Putamen (tissue), 1 donor: ENCODE measurements at places on chromosomes 4 and X.

- no peak for DNase-seq
Observed at GRCh38 chr4:39987485-39987884, 9.8 kb upstream of the PDS5A start.

GRCh38 chrX:117973110-117973807 lies 143.4 kb downstream of the KLHL13 start:
- DNase-seq: no peak

DNA sequence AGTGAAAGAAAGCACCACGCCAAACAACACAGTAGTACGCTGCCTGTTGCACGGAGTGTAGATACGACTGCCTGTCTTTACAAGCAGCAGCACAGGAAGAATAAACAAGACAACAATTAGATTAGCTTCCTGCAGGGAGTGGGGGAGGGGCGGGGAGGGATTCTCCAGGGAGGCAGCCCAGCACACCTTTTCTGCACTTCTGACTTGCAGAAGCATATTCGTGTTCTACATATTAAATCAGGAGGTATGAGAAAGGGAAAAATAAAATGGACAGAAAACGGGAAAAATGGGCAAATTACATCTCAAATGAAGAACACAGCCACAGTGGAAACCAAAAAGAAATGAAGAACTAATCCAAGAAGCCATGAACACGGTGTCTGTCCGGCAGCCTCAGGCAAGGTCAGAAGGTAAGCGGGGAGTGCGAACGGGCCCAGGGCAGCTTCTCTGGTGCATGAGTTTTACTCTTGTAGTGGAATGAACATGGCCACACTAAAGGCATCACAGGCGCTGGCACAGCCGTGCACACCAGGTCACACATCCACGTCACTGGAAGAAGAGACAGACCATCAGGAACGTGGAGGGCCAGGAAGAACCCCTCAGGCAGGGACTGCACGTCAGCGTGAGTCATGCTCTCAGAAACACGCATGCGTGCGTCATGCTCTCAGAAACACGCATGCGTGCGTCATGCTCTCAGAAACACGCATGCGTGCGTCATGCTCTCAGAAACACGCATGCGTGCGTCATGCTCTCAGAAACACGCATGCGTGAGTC lies 20.1 kb upstream of the ADRA2C start:
- no peak for DNase-seq

DNA sequence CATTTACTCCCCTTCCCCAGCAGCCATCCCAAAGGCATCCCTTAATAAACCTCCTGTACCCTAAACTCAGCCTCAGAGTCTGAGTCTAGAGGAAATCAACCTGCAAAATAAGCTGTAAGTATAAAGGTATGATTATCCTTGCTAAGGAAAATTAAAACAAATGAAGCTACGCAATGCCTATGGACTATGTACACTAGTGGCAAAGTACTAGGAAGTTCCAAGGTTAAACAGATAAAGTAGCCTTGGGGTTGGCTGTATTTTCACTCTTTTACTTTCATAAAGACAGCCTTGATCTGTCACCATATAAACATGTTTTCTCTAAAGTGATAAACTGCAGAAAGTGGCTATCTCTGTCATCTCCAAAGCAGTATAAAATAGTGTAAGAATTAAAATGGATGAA lies 35.9 kb downstream of the MAP3K15 start:
- DNase-seq: no peak

DNA sequence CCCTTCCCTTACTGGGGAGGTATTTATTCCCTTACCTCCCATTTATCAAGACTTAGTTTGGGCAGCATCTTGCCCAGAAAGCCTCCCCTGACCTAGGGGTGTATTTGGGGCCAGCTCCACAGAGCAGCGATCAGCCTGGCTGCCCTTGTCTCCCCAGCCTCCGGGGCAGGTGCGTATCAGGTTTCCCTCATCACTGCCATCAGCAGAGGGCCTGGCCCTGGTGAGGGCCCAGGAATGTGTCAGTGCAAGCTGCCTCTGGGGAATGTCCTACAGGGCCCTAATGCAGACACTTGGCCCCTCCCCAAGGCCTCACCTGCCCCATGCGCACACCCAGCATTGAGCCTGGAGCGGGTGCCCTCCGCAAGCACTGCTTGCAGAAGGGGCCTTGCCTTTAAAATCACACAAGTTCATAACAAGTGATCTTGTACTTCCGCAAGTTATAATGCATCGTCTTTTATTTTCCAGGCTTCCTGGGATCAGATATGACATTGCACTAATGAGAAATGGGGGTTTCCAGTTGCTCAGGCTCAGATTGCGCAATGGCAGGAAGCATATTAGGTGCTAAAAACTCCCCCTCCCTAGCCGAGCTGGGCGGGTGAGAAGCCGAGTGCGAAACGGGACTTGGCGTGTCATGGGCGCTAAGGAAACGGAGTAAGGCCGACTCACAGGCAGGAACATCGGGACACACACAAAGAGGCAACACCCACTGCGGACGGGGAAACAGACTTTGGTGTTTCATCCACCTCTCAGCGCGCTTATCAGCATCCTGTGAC lies 25.4 kb upstream of the AFAP1 start:
- peak; percentile 33 for DNase-seq

- no peak for DNase-seq
Observed at GRCh38 chrX:19840899-19841648, 46.3 kb downstream of the SH3KBP1 start.

DNA sequence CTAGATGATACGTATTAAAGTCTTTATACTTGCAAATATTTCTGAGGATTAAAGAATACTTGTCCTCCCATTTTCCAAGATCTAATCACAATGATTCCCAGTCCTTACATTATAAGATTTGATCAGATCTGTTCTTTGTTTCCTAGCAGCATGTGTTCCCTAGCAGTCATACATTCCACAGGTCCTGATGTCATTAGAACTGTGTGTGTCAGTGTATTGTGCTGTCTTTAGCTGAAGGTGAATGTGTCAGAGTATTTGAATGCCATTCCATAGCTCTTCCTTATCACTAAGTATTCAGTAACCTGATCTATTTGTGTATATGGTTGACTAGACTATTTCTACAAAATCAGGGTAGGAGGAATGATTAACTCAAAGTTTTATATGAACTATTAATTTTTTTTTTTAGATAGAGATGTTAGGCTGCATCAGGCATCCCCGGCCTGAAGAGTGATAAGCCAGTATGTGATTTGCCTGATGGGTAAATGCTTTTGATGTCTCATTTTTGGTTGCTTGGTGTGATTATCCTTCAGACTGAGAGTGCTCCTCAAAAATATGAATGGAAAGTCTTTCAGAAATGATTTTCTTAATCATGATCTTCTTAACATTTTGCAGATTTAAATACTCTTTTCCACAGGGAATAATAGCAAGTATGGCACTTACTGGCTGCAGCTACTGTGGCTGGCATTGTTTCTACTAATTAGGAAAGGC lies 4.4 kb downstream of the ADGRL3 start:
- DNase-seq: no peak

DNA sequence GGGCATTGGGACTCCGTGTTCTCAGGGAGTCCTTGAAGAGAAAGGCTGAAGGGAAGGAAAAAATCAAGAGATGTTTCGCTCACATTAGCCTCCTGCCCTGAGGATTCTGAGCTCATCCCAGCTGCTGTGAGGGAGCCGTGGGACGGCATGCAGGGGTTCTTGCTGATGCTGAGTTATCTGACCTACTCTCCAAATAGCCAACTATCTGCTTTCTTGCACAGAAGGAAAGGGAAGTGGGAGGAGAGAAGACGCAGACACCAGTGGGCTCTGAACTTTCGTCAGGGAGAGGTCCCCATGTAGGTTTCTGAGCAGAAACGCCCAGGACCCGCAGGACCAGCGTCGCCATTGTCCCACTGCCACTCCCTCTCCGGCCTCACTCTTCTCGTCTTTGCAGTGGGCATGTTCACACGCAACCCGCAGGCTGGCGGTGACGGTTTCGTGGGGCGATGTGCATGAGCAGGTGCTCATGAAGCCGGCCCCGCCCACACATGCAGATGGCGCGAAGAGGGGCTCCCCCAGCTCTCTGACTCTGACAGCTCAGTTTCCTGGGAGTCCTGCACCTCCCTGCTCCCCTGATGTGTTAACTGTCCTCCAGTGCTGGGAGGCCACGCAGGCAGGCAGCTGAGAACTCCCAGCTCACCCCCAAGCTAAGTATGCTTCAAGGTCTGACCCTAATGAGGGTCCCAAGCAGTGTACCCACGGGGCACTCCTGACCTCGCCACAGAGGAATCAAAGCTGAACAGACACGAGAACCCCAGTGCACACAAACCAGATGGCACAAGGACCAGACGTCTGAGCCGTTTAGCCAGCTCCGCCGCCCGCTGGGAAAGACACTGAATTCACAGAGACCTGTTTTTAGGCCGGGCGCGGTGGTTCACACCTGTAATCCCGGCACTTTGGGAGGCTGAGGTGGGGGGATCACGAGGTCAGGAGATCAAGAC lies 13.6 kb upstream of the ABLIM2 start:
- no peak for DNase-seq

GRCh38 chrX:15694941-15695451 lies 30.4 kb upstream of the CLTRN start:
- no peak for DNase-seq

- DNase-seq: no peak
Observed at GRCh38 chr4:87555773-87556619, 26.8 kb upstream of the SPARCL1 start.

DNA sequence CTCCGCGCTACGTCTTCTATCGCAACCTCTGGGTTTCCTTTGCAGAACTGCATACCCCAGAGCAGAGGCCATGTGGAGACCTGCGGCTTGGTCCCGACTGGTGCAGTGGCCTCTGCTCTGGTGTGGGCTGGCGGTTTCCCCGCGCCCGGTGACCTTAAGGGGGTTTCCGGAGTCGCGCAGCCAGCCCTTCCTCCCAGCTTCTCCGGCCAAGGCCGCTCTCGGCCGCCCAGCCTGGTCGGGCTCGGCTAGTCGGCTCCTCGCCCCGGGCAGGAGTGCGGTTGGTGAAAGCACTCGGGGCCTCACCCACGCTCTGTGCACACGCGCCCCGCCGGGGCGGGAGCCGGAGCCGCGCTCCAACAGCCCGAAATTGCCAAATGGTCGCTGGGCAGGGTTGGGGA lies 84.9 kb downstream of the BCOR start:
- no peak for DNase-seq

GRCh38 chr4:119268466-119268865 lies 53.5 kb downstream of the FABP2 start:
- no peak for DNase-seq

GRCh38 chr4:83599183-83599582 lies 63.3 kb downstream of the GPAT3 start:
- DNase-seq: no peak

DNA sequence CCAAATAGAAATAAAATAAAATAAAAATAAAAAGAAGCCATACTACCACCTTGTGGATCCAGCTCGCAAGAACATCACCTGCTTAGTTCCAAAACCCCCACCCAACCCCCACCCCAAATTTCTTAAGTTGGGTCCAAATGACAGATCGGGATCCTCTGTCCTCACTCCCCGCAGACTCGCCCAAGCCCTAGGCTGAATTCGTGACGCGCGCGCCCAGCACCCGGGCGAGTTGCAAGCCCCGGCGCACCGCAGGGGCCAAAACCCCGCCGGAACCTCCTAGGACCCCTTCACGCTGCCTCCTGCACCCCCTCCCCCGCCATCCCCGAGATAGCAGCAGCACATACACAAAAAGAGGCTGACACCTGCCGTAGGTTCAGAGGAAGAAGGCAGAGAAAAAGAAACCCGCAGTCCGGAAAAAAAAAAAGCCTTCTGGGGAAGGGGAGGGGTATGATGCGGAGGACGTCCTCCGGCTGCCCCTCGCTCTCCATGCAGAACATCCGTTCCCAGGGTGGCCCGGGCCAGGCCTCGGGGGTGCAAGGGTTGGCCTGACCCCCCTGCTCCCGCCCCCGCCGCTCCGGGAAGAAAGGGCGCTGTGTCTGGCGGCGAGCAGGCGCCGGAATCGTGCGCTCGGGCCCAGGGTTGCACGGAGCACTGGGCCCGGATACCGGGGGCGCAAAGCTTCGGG lies 2.6 kb downstream of the NLGN4X start:
- DNase-seq: peak; percentile 25

- DNase-seq: peak; percentile 22
Observed at GRCh38 chr4:155906554-155907247, 3.2 kb downstream of the TDO2 start.

DNA sequence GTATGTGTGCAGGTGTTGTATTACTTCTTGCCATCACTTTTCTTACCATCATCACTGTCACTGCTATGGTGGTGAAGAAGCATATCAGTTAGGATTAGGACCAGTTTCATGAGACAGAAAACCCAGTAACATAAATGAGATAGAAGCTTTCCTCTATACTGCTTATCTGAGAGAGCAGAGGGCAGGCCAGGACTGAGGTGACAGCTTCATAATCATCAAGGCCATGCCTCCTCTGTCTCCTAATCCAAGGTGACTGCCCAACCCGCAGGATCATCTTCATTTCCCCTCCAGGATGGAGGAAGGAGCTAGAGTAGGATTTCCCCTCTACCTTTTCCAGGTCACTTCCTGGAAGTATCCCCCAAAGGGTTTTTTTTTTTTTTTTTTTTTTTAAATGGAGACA lies 35.4 kb downstream of the TMEM131L start:
- DNase-seq: no peak

GRCh38 chrX:150567645-150568319 lies 639 bp upstream of the MTM1 start:
- DNase-seq: no peak

DNA sequence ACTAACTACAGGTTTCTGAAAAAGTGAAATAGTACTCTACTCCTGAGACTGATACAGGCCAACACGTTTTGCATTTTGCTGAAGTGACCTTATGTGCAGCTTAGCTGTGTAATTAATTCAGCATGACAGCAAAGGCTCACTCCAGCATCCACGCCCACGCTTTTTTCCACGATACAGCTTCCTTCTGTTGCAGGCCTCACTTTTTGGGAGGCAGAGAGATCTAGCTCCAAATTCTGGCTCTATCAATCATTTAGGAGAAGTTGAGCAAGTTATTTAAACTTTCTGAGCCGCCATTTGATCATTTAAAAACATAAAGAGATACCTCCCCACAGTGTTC lies 160.3 kb downstream of the AFAP1 start:
- DNase-seq: no peak

DNA sequence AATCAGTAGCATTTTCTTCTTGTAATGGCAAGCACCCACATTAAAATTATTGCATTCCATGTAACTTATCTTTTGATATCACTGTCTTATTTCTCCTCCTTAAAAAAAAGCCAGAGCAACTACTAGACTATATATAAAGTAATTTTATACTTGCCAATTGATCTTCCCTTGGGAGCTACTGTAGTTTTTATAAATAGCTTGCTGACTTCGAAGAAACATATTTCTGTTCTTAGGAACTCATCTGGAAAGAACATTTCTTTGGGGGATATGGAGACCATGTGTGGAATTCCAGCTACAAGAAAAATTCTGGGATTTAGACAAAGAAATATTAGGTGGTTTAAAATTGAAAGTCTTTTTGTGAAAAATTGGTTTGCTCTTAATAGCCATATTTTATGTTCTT lies 94.9 kb downstream of the BMPR1B start:
- DNase-seq: no peak

- DNase-seq: no peak
Observed at GRCh38 chrX:137362583-137362982, 203.3 kb upstream of the ZIC3 start.

GRCh38 chrX:72554448-72555140 lies 18.0 kb downstream of the HDAC8 start:
- DNase-seq: no peak

GRCh38 chr4:140689623-140690022 lies 66.6 kb downstream of the TBC1D9 start:
- DNase-seq: no peak

GRCh38 chrX:49915361-49916222 lies 6.8 kb upstream of the CLCN5 start:
- DNase-seq: peak; percentile 18
